T-helper 17 cell (primary cell): ENCODE measurements at places on chromosomes 11 and 22.
A peak's percentile ranks its signal among the peaks of the same experiment; 100 is the strongest.

DNA sequence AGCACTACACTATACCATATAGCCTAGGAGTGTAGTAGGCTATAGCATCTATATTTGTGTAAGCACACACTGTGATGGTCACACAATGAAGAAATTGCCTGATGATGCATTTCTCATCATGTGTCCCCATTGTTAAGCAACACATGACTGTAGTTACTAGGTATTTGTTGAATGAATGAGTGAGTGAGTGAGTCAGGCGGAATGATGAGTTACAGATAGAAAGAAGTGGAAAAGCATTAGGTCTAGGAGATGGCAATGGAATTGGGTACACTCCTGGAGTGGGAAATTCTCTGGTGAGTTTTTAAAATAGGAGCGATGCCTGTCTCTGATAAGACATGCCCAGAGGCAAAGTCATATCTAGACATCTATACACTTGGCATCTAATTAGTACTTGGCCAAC lies 160.5 kb upstream of the TBCEL start:
- no peaks in the 10 kb centered on the region for H3K4me1 ChIP-seq
- H3K4me3 ChIP-seq, result no peak overlapping the region
- no peak for DNase-seq
- H3K27ac ChIP-seq, result no peak overlapping the region

GRCh38 chr11:1791912-1792311 lies 28.2 kb upstream of the CTSD start:
- DNase-seq, result no peak
- H3K4me3 ChIP-seq, result no peak overlapping the region
- H3K27ac ChIP-seq, result no peak overlapping the region
- peaks cover 8% of the 10 kb centered on the region for H3K27me3 ChIP-seq
- peaks cover 6% of the 10 kb centered on the region for H3K36me3 ChIP-seq

DNA sequence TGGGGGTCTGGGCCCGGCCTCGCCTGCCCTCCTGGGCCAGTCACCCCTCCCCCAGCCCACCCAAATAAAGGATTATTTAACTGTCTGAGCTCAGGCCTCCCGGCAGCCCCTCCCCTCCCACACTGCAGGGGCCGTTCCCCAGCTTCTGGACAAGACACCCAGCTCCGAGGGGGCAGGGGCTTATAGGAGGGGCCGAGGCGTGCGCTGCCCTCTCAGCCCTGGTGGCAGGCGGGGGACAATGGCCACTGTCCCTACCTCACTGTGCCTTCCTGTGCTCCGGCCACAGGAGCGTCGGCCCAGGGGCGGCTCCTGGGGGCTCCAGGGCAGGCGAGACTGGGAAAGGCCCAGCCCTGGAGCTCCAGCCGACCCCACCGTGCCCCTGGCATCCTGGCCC lies 2.2 kb upstream of the SELENOO start:
- no peak overlapping the region for H3K4me3 ChIP-seq
- DNase-seq, result no peak
- H3K27me3 ChIP-seq, result no peaks in the 10 kb centered on the region
- no peaks in the 10 kb centered on the region for H3K36me3 ChIP-seq

- H3K27me3 ChIP-seq, result no peaks in the 10 kb centered on the region
- no peak overlapping the region for H3K27ac ChIP-seq
- H3K4me3 ChIP-seq, result no peak overlapping the region
- peaks cover 5% of the 10 kb centered on the region for H3K36me3 ChIP-seq
- DNase-seq, result no peak
These were observed 346.6 kb downstream of the BRD1 start for GRCh38 chr22:49480896-49481658.

DNA sequence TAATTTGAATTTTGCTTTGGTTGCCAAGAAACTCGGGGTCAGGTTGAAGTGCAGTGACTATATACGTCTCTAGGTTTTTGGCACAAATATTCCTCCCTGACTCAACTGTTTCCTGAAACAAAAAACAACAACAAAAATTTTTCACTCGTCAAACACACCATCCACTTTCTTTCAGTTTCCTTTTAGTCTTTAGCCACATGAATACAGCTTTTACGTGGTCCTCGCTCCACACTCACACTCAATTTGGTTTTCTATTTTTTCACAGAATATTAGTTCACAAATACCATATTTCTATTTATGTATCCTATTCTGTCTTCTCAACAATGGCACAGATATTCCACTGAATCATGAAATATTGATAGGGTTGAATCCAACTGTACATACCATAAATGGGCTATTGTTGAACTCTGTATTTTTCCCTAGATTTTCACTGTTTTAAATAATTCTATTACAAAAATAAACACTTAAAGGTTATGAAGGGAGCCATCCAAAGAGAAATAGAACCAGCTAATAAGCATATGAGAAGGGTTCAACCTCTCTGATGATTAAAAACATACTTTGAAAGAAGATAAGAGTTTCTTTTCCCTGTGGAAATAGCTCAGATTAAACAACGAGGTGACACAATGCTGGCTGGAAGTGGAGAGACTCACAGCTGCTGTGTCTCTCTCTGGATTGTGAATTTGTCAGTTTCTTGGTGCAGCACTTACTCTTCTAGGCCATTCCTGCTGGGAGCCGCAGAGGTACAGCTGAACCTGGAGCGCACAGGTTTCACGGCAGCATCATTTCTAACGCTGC lies 5.1 kb upstream of the FBLN1 start:
- H3K27me3 ChIP-seq, result peaks cover 67% of the 10 kb centered on the region
- peaks cover 2% of the 10 kb centered on the region for H3K36me3 ChIP-seq
- no peak overlapping the region for H3K4me3 ChIP-seq
- H3K4me1 ChIP-seq, result peaks cover 2% of the 10 kb centered on the region
- no peak for DNase-seq
- no peak overlapping the region for H3K27ac ChIP-seq

GRCh38 chr11:13368041-13368446 lies 90.5 kb downstream of the BMAL1 start:
- H3K4me1 ChIP-seq, result peaks cover 3% of the 10 kb centered on the region
- H3K36me3 ChIP-seq, result peaks cover 7% of the 10 kb centered on the region
- peak overlapping the region; percentile 33 for H3K4me3 ChIP-seq
- peak overlapping the region; percentile 14 for H3K27ac ChIP-seq
- H3K27me3 ChIP-seq, result no peaks in the 10 kb centered on the region

GRCh38 chr22:41831383-41831782 lies 1.5 kb upstream of the SREBF2 start:
- no peak for DNase-seq
- H3K4me3 ChIP-seq, result peak overlapping the region; percentile 92
- peak overlapping the region; percentile 99 for H3K27ac ChIP-seq
- H3K27me3 ChIP-seq, result no peaks in the 10 kb centered on the region
- H3K4me1 ChIP-seq, result peaks cover 28% of the 10 kb centered on the region
